ENCODE measurements at places on chromosomes 12 and 14. TPM values are rescaled to one million over a fixed set of nuclear protein-coding genes. Genes with fewer than 3 reads are reported as not detected.

KRT3 gene
- not detected for total RNA-seq

ZBTB42 gene
- total RNA-seq: 2.3 TPM

NRL gene
- total RNA-seq: 2.2 TPM

ALG10 gene
- total RNA-seq: 5.3 TPM

NKX2-1 gene
- total RNA-seq: not detected

OR5AU1 gene
- not detected for total RNA-seq

MSRB3 gene
- total RNA-seq: 8.3 TPM

SERPINA9 gene
- not detected for total RNA-seq

TAS2R42 gene
- total RNA-seq: not detected

VAMP1 gene
- 2.3 TPM for total RNA-seq

ADIPOR2 gene
- 29.8 TPM for total RNA-seq

RAB21 gene
- 14.3 TPM for total RNA-seq

ASIC1 gene
- total RNA-seq: 3.5 TPM

TAS2R8 gene
- not detected for total RNA-seq

SLC38A6 gene
- 10.1 TPM for total RNA-seq

Measured in hair follicular keratinocyte (primary cell).